ENCODE measurements at places on chromosomes 3 and 15. TPM values are rescaled to one million over a fixed set of nuclear protein-coding genes. Genes with fewer than 3 reads are reported as not detected.

DNA sequence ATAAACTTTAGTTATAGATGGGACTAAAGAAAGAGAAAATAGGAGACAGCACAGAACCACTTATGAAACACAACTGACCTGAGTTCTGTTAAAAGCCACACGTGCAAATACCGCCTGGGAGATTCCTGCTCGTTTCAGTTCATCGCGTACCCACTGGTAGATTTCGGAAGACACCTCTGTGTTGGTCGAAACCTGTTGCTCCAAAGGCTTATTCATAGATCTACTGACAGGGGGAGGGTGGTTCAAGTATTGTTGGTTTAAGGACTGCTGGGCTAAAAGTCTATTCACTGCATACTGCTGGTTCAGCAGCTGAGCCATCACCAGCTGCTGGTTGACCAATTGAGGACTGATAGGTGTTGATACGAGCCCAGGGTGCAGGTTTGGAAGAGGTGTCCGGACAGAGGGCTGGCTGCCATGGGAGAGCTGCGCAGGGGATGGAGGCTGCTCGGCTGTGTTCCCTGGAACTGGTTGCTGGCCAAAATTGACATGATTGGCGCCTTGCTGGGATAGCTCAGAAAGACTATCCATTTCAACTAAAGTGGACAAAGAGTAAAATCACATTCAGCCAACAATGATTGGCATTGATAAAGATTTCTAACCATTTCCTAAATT lies 30.6 kb downstream of the SATB1 start:
- DNase-seq: no peak

GRCh38 chr3:9007928-9008327 lies 44.7 kb upstream of the RAD18 start:
- no peak for DNase-seq

- DNase-seq: no peak
Observed at GRCh38 chr3:141528800-141529199, 42.0 kb downstream of the RASA2 start.

DNA sequence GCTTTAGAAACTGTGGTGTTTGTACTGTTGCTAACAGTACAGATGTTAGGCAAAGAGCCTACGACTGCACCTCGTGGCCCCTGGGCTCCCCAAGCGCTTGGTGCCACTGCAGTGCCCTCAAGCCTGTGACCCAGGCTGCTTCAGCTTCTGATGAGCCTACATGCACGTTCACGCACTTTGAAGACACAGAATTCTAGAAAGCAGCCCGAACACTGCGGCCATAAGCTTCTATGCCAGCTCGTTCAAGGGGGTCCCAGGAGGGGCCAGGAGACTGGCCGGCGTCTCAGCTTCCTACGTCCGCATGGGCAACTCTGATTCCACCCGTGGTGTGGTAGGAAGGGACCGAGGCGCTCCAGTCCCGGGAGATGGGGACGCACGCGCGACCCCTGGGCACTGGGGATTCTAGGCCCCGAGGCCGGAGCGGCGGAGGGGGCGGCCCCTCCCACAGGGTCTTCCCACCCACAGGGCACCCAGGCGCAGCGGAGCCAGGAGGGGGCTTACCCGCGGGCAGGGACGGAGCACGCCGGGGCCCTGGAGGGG lies 653 bp downstream of the MYO5C start:
- no peak for DNase-seq

The GOLGA8R gene
- total RNA-seq: 0.34 TPM

GRCh38 chr15:90641581-90642463 lies 75.3 kb upstream of the BLM start:
- no peak for DNase-seq

- peak; percentile 15 for DNase-seq
Observed at GRCh38 chr3:1591327-1592028, 498.7 kb downstream of the CNTN6 start.

DNA sequence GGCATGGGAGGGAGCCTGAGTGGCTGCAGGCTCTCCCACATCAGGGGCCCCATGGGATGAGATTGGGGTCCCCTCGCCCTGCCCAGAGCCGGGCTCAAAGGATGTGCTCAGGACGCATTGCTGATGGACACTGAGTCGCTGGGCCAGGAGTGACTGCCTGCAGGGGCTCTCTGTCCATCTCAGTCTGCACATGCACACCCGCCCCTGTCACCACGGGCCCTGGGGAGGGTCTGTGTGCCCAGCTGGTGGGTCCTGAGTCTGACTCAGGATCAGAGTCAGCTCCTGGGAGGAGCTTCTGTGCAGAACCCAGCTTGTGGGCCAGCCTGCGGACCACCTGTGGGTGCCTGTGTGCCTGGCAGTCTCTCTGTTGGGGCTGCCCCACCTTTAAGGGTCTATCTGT lies 18.1 kb downstream of the STAB1 start:
- DNase-seq: no peak

GRCh38 chr3:135905058-135905724 lies 60.3 kb upstream of the PPP2R3A start:
- DNase-seq: no peak

GRCh38 chr15:86903642-86904421 lies 824.2 kb downstream of the AGBL1 start:
- no peak for DNase-seq

GRCh38 chr3:59334585-59334984 lies 284.8 kb upstream of the CFAP20DC start:
- no peak for DNase-seq

- DNase-seq: peak; percentile 55
Observed at GRCh38 chr3:142943870-142944269, 19.6 kb downstream of the PAQR9 start.

The ANO10 gene
- total RNA-seq: 25.9 TPM

DNA sequence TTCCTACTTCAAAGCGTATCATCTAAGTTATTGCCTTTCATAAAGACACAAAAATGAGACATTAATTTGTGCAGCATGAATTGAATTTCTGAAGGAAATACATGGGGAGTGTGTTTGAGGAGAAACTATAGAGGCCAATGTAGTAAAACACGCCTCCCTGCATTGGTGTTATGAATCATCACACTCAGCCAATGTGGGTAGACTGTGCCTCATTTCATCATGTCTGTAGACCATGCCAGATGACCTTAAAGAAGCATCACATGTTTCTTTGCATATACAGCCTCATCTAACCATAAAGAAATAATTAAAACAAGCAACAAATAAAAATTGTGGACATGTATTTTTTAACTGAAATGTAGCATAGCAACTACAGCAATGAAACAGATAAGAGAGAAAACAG lies 486.0 kb upstream of the ADAMTS9 start:
- no peak for DNase-seq

GRCh38 chr3:45041666-45042065 lies 15.6 kb downstream of the CLEC3B start:
- no peak for DNase-seq

The SLC2A2 gene
- total RNA-seq: not detected

DNA sequence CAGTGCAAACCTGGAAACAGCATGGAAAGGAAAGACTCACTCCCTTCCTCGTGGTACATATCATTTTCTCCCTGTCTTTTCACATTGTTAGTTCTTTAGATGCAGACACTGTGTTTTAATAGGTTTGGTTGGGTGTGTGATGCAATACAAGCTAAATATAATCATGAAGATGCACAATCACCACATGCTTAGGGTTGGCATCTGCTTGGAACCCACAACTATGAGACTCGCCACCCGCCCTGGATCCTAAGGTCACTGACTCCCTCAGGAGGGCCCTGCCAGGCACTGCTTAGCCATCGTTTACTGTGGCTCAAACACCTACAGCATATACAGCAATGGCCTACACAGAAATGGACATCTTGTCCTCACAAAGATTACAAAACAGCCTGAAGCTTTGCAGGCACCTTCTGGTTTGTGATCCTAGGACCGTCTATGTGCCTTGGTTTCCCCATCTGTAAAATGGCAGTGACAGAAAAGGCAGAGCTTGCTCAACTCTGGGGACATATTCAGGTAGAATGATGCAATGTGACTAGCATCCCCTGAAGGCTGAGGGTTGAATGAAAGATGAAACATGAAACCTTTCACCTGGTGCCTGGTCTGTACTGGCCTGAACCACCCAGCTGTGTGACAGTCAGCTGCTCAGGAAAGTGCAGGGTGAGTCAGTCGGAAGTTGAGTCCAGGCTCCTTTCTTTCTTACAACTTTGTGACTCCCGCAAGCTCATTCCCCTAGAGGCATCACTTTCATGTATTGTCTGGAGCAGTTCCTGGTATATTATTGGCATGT lies 123.6 kb upstream of the PFN2 start:
- peak; percentile 93 for DNase-seq

GRCh38 chr3:39260957-39261356 lies 18.9 kb downstream of the CX3CR1 start:
- peak; percentile 87 for DNase-seq

The GTF2A2 gene
- 78.4 TPM for total RNA-seq

The OSBPL10 gene
- 57.2 TPM for total RNA-seq
